Renal cortical epithelial cell (primary cell): ENCODE measurements at places on chromosomes 2 and 18.

DNA sequence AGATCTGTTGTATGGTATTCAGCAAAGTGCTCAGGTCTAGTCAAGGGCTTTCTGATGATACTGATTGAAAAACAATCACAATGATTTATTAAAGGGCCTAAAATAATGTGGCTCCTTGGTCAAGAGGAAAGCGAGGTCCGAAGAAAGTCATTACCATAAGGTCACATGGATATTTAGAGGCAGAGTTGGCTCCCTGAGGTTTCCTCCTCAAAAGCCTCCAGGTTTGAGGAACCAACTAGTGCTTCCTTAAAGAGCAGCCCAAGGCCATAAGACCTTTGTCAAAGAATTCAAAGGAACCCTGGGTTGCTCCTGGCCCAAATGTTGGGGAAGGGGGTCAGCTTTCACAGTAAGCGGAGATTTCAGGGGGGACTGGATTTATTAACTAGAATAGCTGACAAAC, 280.7 kb upstream of the ATP5MC3 start:
- DNase-seq = no peak

DNA sequence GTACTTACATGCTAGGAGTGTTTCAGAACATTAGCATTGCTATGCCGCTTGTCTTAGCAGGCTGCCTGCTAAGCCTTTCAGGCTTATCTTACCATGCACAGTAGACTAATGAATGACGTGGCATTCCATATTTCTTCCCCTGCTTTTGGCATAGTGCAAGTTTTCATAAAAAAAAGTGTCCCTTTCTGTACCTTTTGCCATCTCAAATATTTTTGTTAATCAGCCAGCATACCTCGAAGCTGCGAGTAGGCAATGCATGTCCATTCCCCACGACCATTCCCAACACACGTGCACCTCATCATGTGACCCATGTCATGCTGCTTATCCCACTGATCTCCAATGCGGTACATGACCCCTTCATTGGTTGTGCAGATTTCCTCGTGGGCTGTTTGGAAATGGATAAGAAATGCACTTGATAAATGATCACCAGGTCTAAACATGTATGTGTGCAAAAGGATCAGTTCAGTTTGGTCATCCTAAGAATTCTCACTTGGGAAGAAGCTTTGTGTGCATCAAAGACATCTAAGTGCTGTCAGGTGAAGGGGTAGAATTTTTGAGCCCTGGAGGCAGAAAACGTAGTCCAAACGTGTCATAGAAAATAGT, 13.9 kb downstream of the FN1 start:
- no peak for DNase-seq

- DNase-seq = no peak
These were observed 680 bp downstream of the CTDSP1 start for GRCh38 chr2:218400167-218400929.

DNA sequence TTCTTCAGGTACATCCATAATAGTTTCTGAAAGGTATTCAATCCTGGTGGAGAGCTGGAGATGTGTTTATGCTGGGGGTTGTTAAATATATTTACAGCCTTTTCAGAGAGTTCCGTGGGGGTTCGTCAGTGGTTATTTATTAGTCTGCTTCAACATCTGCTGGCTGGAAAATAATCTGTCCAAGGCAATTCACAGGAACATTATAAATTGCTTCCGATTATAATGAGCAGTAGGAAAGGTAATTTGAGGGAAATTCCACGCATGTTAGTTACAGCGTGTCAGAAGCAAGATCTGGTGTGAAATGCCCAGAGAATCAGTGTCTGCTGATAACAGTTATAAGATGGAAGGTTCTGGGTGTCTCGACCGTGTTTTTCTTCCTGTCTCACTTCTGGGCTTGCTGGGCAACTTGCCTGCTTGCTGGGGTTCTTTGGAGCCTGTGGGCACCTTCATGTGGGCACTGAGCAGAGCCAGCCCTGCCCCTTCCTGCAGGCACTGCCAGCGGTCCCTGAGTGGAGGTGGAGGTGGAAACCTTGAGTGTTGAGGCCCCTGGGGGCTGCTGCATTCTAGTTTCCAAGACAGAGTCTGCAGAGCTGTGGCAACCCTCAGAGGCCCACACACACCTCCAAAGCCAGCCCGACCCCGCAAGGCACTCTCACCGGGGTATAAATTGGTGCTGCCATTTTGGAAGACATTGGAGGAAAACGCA, 185.7 kb downstream of the FAM210A start:
- no peak for DNase-seq

- DNase-seq = no peak
These were observed 42.9 kb downstream of the CDCA7 start for GRCh38 chr2:173397539-173397938.

DNA sequence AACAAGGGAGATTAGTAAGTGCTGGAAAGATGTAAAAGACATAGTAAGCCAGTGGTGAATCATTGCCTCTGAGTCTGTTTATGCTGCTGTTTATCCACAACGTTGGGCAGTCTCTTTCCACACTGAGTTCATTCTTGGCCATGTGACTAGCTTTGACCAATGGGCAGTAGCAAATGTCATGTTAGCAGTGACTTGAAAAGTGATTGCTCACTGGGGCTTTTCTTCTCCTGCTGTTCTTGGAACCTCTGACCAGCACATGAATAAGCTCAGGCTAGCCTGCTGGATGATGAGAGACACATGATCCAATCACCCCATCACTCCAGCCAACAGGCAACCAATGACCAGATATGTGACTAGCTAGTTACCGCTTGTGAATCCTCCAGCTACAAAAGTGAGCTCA, 360.4 kb downstream of the SLC4A3 start:
- peak; percentile 73 for DNase-seq

DNA sequence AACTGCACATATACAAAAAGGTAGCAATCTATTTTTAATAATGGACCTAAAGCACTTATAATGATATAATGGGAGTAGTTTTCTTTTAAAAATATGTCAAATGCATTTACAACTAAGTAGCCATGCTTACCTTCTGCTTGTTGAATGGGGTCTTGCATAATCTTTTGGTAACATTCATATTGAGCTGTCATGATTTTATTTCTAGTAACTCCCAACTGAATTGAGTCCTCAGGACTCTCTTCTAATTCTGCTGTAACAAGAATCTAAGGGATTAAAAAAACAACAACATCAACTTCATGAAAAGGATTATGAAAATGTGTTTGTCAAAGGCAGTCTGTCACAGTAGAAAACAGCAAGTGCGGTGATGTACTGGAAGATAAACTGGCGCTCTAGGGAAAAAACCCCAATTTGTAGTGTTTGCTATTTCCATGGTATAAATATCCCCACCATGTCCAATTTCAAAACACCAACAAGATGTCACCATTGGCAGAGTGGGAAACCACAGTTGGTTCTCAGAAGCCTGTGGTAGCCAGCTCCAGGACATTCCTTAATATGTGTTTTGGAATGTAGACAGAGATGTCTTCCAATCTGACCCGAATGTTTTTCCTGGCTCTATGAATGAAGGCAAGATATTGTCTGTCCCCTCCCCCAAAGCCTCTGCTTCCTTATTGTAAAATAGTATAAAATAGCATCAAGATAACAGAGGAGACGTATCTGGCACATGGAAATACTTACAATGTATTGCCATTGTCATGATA, 64.8 kb downstream of the CALCRL start:
- DNase-seq = no peak

DNA sequence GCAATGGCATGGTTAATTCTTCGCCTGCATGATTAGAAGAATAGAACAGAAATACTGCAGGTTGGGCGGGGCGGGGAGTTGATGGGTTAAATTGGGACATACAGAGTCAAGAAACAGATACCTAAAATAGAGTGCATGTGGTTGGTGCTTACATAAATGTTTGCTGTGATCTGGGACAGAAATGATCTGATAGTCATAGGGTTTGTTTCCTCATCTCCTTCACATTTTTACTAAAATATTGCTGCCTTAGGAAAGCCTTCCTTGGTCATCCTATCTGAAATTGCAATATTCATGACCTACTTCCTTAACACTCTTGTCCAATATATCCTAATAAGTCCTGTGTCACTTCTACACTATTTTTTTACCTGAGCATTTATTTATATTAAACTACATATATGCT, 163.9 kb downstream of the TMEFF2 start:
- DNase-seq = no peak

- no peak for DNase-seq
These were observed 304.7 kb downstream of the TCF4 start for GRCh38 chr18:55283309-55283708.

GRCh38 chr2:240132651-240132980, 3.5 kb downstream of the COPS9 start:
- no peak for DNase-seq

- DNase-seq = no peak
These were observed 50.3 kb downstream of the ARL4C start for GRCh38 chr2:234446404-234447076.

- DNase-seq = no peak
These were observed 13.3 kb downstream of the ARHGAP25 start for GRCh38 chr2:68747900-68748299.

DNA sequence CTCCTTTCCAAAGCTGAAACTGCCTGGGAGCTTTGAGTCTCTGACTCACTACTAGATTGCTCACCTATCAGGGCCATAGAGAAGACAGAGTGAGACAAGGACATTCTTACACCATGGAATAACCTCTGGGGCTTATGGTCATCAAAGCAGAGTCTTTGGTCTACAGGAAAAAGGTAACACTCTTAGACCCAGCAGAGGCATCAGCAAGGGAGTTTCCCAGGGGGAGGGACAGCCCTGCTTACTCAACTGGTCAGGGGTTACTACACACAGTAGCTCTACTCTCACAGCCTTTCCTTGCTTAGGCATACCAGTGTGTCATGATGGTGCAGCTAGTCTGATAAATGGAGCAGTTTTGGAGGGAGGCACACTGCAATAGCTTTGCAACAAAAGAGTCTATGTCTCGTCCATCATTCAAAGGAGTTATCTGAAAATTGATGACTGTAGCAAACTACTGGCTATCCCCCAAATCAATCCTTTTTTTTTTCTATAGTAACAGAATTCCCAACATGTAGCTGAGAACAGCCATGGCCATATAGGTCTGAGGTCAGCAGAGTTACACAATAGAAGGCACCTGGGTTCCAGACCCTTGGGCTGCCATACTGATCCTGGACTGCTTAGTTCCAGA, 22.4 kb upstream of the CD28 start:
- peak; percentile 97 for DNase-seq

- no peak for DNase-seq
These were observed 678.4 kb downstream of the IRS1 start for GRCh38 chr2:226121046-226121738.

- no peak for DNase-seq
These were observed 423.7 kb downstream of the METTL4 start for GRCh38 chr18:2147476-2148230.

DNA sequence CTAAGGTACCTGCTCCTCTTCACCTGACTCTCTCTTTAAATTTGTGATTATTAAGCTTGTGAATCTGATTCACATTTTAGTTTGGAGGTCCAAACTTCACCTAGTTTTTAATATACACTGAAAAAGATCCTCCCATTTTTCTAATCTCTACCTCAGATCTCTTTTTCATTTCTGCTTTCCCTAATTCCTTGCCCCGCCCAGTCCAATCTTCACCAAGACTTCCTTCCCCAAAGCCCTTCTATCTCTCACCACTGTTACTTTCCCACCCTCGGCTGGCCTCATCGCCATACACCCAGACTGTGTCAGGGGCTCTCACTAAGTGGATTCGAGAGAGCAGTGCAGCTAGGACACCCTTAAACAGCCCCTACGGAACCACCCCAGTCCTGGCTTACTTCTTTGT, 40.0 kb downstream of the LBH start:
- no peak for DNase-seq

DNA sequence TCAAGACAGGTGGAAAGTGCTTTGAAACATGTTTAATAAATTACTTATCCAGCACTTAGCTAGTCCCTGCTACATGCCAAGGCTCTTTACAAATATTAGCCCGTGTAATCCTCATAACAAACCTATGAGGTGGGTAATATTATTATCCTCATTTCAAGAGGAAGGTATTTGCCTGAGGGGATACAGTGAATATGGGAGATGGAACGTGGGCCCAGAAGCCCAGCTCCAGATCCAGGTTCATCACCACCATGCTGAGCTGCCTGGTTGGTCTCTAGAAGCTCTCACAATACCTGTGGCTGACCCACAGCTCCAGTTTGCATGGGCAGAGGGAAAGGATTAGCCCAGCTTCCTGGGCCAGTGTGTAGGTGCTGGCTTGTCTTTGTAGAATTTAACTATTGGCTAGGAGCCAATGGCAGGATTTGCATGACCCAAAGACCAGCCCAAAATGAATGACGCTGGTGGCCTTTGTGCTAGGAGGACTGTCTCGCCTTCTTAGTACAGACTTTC, 61.6 kb upstream of the ATP8B1 start:
- no peak for DNase-seq

DNA sequence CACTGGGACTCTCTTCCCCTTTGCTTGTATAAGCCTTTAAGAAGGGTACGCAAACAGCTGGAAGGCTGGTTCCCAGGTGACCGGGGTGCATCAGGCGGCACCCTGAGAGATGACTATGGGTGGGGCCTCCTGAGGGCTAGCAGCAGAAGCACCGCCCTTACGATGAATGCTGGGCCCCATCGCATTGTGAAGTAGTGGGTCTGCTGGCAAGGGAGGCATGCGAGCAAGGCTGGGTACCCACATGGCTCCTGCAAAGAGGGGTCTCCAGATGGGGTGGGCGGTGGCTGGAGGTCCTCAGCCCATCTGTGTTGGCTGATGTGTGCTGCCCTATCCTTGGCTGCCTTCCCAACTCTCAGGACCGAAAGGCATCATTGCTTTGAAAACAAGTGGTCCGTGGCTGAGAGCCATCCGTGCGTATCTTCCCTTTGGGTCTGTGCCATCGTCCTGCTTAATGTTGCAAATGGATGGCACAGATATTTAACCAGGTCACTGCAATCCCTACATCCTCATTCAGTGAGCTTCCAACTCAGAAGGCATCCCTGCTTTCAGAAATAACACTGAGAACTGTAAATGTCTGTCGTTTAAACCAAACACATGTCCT, 83.5 kb upstream of the GPC1 start:
- DNase-seq = peak; percentile 76

DNA sequence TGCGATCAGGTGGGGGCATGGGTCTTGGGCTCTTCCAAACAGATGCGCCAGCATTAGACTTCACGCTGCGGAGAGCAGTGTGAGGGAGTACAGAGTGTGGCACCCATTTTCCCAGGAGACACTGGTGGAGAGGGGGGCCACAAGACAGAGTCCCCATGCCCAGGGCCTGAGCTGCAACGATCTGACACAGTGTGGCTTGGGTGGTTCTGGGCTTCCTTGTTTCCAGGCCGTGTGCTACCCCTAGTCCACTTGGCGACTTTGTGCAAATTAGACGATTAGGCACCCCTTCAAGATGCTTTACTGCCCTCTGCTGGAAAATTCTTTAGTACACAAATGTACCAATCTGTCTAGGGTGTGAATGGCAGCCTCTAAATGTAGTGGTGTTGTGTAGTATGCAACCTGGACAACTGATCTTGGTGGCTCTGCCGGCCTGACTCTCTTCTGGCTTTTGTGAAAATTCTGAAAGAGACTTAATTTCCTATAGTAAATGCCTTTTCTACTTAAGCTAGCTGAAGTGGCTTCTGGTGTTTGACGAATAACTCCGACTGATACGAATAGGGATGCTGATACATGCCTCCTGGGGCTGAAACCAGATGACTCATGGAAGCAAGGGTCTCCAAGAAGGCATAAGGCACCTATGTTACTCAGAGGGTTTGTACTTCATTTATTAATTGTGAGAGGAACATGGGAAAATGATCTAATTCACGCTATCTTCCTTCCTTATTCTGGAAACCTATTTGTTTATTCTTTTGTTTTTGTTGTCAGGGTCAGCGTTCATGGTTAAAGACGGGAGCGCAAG, 92.3 kb upstream of the SMAD2 start:
- peak; percentile 78 for DNase-seq
